ENCODE measurements at places on chromosomes 3 and 15. TPM values are rescaled to one million over a fixed set of nuclear protein-coding genes. Genes with fewer than 3 reads are reported as not detected.

GRCh38 chr15:92315144-92315543, 78.5 kb upstream of the ST8SIA2 start:
- no peak for DNase-seq

GRCh38 chr15:82855286-82856100, 46.1 kb downstream of the WHAMM start:
- no peak for DNase-seq

DNA sequence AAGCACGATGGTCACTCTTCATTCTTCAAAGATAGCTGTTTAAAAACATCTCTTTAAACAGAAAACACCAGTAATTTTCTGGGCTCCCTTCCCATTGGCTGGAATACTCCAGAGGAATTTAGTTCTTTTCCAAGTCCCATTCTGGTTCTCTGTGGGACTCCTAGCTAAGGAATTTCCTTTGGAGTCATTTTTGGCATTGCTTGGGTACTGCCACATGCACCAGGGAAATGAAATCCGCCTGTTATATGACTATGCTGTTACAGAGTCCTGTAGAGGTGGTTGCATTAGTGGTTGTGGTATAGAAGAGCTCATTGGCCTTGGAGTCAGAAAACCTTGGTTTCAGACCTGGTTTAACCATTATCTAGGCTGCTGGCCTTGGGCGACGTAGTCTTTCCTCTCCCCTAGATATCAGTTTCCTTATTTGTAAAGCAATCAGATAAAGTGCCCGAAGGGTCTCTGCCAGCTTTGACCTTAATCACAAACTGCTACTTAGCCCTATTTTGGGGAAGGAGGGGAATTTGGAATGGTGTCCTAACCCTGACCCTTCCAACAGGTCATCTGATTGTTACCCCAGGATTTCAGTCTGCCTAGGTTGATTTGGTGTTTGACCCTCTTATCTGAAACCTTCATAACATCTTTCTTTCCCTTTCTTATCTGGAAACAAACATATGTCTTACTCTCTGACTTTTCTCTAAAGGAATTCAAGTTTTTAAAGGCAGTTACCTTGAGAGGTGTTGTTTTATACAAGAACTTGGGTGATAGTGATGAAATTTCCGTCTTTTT, 13.4 kb downstream of the RTP1 start:
- no peak for DNase-seq

- no peak for DNase-seq
Measured at GRCh38 chr15:36208868-36209582, 370.4 kb upstream of the CDIN1 start.

DNA sequence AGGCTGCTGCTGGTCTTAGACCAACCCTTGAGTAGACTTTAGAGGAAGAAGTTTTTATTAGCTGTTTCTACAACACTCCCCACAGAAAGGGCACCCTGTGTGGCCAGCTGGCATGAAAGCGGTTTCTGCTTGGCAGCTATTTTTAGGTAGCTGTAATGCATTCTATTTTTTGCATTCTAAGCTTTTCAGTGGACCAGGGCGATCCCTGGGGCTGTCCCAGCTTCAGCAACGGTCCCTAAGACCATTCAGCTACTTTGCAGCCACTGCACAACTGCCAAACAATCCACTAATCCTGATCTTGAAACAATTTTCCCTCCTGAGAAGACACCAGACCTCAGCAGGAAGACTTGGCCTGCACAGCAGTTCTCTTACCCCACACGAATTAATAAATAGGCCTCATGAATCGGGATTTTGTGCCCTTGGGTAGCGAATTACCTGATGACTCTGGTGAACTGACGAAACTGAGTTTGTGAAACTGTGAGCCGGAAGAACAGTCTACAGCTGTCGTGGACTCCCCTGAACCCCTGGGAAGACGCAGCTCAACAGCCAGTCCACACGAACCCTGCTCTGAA, 14.6 kb upstream of the TFRC start:
- no peak for DNase-seq

- DNase-seq = no peak
Measured at GRCh38 chr15:37595426-37595970, 338.9 kb upstream of the TMCO5A start.

DNA sequence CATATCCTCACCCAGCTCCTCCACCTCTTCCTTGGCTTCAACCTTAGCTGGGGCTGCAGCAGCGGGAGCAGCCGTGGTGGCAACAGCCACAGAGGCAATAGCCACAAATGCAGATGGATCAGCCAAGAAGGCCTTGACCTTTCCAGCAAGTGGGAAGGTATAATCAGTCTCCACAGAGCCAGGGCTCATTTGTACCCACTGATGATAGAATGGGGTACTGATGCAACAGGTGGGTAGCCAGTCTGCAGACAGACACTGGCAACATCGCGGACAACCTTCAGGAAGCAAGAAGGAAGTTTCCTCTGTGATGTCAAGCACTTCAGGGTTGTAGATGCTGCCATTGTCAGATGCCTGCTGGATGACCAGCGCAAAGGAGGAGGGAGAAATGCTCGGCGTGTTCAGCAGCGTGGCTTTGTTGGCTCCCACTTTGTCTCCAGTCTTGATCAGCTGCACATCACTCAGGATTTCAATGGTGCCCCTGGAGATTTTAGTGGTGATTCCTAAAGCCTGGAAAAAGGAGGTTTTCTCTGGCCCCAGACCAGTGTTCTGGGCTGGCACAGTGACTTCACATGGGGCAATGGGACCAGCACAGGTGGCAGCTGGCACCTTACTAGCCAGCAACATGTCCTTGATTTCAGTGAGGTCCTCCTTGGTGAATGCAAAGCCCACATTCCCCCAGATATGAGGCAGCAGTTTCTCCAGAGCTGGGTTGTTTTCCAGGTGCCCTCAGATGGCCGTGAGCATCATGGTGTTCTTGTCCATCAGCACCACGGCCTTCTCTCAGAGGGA, 4.8 kb upstream of the PLCB2 start:
- no peak for DNase-seq

- DNase-seq = no peak
Measured at GRCh38 chr15:88454867-88455810, 12.0 kb downstream of the MRPL46 start.

GRCh38 chr15:27045796-27046195, 74.8 kb downstream of the GABRG3 start:
- DNase-seq = no peak

GRCh38 chr3:185330644-185331043, 32.3 kb upstream of the MAP3K13 start:
- DNase-seq = no peak

DNA sequence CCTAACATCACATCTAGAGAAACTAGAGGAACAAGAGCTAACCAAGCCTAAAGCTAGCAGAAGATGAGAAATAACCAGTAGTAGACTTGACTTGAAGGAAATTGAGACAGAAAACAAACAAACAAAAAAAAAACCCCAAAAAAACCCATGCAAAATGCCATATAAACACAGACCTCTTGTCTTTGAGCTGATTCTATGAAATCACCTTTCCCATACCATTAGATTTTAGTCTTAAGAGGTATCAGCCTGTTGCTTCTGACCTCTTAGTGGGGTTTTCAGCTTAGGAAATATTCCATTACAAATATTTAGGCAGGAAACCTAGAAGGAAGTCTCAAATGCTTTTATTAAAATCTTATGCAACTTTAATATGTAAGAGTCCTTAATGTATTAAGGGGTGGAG, 23.9 kb upstream of the ST3GAL6 start:
- no peak for DNase-seq

- no peak for DNase-seq
Measured at GRCh38 chr3:101377209-101377608, 56.8 kb upstream of the IMPG2 start.

GRCh38 chr15:72961346-72961745, 90.9 kb upstream of the NEO1 start:
- DNase-seq = no peak

DNA sequence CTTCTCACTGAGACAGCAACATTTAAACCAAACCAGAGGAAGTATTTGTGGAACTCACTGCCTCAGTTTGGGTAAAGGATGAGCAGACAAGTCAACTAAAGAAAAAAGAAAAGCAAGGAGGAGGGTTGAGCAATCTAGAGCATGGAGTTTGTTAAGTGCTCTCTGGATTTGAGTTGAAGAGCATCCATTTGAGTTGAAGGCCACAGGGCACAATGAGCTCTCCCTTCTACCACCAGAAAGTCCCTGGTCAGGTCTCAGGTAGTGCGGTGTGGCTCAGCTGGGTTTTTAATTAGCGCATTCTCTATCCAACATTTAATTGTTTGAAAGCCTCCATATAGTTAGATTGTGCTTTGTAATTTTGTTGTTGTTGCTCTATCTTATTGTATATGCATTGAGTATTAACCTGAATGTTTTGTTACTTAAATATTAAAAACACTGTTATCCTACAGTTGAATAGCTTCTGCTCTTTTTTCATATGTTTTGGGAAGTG, 23.3 kb downstream of the CLDN18 start:
- no peak for DNase-seq

DNA sequence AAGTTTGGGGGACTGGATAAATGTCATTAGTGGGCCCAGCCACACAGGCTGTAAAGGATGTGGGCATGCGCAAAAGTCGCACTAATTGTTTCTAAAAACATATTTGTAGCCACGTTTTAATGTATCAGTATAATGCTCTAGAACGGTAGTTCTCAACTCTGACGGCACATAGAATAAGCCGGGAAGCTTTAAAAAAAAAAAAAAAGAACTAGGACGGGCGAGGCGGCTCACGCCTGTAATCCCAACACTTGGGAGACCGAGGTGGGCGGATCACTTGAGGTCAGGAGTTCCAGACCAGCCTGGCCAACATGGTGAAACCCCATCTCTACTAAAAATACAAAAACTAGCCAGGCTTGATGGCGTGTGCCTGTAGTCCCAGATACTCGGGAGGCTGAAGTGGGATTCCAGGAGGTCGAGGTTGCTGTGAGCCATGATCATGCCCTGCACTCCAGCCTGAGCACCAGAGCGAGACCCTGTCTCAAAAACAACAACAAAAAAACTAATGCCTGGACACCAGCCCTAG, 618 bp upstream of the MON1A start:
- DNase-seq = no peak

- DNase-seq = no peak
Measured at GRCh38 chr15:63992300-63992699, 54.0 kb downstream of the DAPK2 start.

GRCh38 chr3:42067326-42067725, 23.8 kb upstream of the TRAK1 start:
- no peak for DNase-seq

- no peak for DNase-seq
Measured at GRCh38 chr15:100693451-100693850, 91.1 kb downstream of the ASB7 start.

- no peak for DNase-seq
Measured at GRCh38 chr3:69699183-69699582, 40.1 kb upstream of the MITF start.

Gene SCAPER
- total RNA-seq = 31.9 TPM

Gene ZMAT3
- 18.3 TPM for total RNA-seq

Gene RNF123
- 59.4 TPM for total RNA-seq

Gene CLASP2
- 70.1 TPM for total RNA-seq

Gene PTH1R
- total RNA-seq = 5.4 TPM
